ENCODE measurements at places on chromosomes 6 and 20. TPM values are rescaled to one million over a fixed set of nuclear protein-coding genes. Genes with fewer than 3 reads are reported as not detected.

MICA gene
- polyA plus RNA-seq = 28.5 TPM

HTR1B gene
- polyA plus RNA-seq = 0.04 TPM

TRIM31 gene
- not detected for polyA plus RNA-seq

EMILIN3 gene
- polyA plus RNA-seq = not detected

HTR1E gene
- polyA plus RNA-seq = not detected

SYNDIG1 gene
- not detected for polyA plus RNA-seq

COL9A3 gene
- 10.7 TPM for polyA plus RNA-seq

ASIP gene
- 0.24 TPM for polyA plus RNA-seq

PACSIN1 gene
- polyA plus RNA-seq = 0.18 TPM

ENPP1 gene
- polyA plus RNA-seq = 0.27 TPM

RPL10A gene
- 3,150 TPM for polyA plus RNA-seq

HLA-DMA gene
- polyA plus RNA-seq = 925 TPM

GHRH gene
- polyA plus RNA-seq = not detected

SLC26A8 gene
- 0.01 TPM for polyA plus RNA-seq

IPCEF1 gene
- 0.89 TPM for polyA plus RNA-seq

HSPA1L gene
- 0.81 TPM for polyA plus RNA-seq

HSPA12B gene
- not detected for polyA plus RNA-seq

Measured in B cell (primary cell).